ENCODE measurements at places on chromosomes 6 and 20.
A peak's percentile ranks its signal among the peaks of the same experiment; 100 is the strongest.

GRCh38 chr6:84282550-84282949 lies 55.1 kb upstream of the CEP162 start:
- no peak for DNase-seq

GRCh38 chr20:59182401-59183044 lies 18.9 kb downstream of the ZNF831 start:
- DNase-seq = peak; percentile 67

- DNase-seq = no peak
These were observed 44.5 kb upstream of the EZR start for GRCh38 chr6:158863646-158864045.

DNA sequence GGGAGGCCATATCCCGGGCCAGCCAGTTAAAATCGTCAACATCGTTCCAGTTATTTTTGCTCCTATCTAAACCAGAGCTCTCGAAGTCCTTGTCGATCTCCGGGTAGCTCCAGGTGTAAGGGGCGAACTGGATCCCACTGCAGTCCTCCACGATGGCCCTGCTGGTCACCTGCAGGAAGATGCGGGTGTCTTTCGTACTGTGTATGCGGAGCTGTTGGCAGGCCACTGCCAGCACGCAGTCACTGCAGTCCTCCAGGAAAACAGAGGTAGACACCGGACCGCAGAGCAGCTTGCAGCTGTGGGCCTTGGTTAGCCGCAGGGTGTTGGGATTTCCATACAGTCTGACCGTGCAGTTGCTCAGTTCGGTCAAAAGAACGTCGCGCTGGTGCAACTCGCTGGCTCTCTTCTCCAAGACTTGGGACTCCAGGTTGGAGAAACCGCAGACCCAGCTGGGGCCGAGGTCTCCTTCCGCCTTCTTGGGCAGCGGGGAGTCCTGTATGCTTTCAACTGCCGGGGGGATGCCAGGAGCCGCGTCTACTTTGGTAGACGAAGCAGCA lies 742 bp downstream of the TBCC start:
- DNase-seq = peak; percentile 83

DNA sequence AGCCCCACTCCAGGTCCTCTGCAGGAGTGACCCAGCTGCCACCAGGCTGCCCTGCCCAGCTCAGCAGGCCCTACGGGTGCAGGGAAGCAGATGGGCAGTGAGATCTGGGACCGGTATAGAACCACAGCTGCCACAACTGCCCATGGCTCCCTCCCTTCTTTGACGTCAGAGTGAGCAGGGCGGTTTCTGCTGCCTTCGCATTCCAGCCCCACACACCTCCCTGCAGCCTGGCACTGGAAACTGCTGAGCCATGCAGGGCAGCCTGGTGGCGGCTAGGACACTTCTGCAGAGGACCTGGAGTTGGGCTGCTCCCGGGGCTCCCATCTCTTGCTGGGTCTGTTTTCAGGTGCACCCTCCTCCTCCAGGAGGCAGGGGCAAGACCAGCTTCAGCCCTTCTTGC lies 101.6 kb upstream of the CD93 start:
- DNase-seq = no peak

DNA sequence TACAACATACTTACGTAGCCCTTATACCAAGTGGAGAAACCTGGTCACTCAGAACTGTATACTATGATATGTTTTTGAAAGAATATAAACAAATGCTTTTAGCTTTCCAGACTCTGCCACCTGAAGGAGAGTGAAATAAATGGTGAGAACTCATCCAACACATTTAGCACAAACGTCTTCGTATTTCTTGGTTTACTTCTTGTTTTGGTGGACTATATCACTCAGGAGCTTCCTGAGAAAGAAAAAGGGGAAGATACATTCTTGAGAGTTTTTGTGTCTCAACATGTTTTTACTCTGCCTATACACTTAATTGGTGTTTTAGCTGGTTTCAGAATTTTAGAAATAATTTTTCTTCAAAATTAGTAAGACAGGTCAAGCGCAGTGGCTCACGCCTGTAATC lies 19.4 kb upstream of the CTAGE9 start:
- DNase-seq = no peak

DNA sequence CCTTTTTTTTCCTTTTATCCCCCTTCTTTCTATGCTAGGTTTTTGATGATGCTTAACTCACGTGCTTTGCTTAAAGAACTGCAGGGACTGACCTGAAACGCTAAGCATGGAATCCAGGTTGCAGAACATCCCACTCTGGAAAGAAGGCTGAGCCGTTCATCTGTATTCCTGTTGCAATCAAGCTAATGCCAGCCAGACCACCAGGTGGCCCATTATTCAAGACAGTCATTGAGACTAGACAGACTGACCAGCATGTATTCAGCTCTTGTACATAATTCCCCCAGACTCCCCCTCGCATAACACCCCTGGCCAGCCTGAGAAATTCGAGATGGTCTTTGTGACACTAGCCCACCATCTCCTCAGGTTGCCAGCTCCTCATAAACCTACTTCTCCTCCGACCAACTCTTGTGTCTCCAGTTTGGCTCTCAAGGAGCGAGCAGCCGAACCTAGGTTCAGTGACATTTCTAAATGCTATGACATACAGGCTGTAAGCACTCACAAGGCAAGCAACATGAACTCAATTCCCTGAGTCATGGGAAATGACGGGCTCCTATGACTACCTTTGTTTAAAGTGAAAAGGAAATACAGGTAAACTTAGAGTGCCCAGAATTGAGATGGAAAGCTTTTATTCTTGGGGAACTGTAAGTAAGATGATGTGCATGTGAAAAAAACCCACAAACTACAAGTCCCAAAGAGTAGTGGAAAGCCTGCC lies 309.3 kb upstream of the CDYL start:
- DNase-seq = peak; percentile 18

DNA sequence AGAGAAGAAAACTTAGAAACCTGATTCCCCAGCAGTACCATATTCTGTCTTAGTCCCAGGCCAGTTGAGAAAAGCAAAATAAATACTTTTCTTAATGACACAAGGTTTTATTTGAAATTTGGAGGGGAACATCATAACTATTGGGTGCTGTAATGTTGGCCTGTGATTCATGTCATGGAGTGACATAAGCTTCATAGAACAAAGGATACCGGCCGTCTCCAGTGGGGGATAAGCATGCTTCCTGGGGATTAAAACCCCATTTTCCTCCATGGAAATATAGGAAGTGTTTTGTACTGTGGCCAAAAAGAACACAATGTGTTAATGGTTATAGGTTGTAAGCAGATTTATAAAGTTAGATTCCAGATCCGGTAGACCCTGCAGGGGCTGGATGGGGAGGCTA lies 18.0 kb downstream of the MTHFD1L start:
- DNase-seq = no peak

DNA sequence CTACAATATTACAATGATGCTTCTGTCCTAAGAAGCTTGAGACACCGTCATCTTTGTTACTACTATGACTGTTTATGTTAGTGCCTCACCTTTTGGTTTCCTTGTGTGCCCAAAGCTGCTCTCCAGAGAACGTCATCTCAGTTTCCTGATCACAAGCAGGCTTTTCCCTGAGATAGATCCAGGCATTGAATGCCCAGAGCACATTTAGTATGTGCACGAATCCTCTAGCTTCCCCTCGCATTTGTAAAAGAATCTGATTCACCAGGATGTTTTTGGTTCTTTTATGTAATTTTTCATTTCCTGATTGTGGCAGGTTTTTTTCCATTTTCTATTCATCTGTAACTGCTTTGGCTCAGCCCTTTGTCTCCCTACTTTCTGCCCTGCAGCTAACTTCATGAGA lies 100.2 kb upstream of the TMEM181 start:
- DNase-seq = no peak

DNA sequence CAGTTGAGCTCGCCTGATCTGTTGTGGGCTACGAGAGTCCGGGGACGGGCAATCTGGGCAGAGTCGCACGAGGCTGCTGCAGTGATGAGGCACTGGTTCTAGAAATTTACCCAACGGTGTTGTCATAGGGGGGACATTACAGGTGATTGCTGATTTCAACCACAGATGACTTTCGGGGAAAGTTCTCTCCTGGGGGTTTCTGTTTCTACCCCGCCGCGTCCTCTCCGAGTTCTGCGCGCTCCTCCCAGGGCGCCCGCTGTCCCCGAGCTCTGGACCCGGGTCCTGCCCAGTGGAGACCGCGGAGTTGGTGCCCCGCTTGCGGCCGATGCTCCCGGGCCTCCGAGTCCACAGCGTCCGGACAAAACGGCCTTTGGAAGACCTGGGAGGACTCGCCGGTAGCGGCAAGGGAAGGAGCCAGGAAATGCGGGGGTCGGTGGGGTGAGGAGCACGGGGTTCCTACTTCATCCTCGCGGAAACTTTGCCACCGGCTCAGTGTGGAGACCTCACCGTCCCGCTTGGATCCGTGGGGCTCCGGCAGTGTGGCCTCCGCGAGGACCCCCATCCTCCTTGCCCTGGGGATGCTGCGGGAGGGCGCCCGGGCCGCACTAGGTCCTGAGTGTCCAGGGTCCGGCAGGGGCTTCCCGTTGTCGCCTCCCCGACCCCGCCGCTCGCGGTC lies 12.3 kb upstream of the RAET1L start:
- DNase-seq = no peak

DNA sequence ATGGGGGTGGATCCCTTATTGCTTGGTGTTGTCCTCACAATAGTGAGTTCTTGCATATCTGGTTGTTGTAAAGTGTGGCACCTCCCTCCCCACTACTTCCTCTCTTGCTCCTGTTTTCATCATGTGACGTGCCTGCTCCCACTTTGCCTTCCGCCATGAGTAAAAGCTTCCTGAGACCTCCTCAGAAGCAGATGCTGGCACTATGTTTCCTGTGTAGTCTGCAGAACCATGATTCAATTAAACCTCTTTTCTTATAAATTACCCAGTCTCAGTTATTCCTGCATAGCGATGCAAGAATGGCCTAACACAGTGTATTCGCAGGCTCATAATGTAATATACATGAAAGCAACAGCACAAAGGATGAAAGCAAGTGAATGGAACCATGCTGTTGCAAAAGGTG lies 28.4 kb upstream of the ANKRD60 start:
- DNase-seq = peak; percentile 54

DNA sequence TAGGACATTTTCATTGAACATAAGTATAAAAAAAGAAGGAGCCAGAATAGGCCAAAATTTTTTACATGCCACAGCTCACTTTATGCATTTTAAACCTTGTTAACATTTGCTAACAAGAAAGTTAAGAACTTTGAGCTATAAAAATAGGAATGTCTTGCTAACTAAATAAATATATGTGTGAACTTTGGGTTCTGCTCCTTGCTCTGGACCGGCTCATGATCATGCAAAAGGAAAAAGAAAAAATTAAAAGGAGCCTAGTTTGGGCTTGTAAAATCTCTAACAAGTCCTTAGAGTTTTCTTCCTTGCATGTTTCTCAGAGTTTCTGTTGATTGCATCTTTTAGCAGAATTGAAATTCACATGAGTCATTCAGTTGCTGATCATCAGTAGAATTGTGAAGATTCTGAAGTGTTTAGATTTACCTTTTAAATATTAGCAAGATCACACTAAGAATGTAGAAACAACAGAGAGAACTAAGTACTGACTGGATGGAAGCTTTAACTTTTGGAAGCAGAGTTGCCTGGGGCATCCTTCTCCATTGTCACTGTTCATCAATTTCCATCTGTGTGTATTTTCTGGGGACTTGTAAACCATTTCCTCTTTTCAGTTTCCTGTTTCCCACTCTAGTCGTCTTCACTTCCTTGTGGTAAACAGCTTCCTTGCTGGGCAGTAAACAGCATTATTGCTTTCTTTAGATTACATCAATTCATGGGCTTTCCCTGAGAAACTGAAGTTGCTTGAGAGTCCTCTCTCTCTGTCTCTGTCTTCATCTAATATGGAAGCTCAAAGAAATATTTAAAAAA lies 458.4 kb upstream of the BTBD3 start:
- no peak for DNase-seq

GRCh38 chr6:105193647-105194046 lies 13.8 kb upstream of the POPDC3 start:
- DNase-seq = no peak

DNA sequence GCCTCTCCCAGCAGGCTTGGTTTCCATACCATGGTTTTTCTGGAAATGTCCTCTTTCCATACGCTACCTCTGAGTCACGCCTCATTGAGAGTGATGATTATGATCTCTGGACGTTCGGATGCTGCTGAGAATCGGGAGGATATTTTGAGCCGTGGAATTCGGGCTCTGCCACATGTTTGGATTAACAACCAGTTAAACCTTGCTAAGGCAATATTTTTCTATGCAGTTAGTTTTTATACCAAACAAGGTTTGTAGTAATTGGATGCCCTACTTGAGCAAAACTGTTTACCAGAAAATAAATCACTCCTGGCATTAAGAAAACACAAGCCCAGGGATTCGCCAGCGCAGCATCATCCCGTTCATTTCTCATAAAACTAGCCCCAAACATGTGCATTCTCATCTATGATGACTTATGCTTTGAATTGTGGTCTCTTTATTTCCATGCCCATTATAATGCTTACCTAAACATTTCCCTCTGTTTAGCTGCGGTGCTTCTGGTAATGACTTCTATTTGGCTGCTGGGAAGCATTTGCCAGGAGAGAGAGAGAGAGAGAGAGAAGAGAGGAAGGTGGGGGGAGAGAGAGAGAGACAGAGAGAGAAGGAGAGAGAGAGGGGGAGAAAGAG lies 198.9 kb downstream of the CLIC5 start:
- no peak for DNase-seq

DNA sequence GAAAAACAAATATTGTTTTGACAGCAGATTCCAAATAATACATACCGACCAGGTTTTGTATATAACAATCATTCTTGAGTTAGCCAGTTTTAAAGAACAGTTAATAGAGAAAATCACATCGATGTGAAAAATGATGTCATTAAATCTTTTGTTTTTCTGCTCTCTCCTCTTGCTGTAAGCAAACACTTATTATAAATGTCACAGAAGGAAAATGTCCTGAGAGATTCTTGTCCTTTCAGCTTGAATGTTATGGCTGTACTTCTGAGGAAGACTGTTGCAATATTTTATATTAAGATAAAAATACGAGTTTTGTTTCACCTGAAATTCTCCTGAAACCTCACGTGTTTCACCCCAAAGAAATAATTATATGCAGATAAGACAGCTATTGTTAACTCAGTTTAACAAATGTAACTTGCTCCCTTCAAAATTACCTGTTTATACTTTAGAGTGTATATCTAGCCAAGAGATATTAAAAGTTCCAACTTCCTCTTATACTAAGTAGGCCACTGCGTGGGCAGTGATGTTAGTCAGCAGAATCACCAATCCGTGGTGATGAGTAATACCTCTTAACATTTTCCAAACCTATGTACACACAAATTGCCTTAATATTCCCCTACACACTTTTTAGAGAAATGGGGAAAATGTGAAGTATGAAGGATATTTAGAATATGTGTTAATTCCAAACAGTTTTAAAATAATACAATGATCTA lies 1111.4 kb upstream of the CITED2 start:
- peak; percentile 79 for DNase-seq

GRCh38 chr6:102300350-102300749 lies 906.8 kb downstream of the GRIK2 start:
- DNase-seq = no peak
